ENCODE measurements at places on chromosomes 6 and 20.
A peak's percentile ranks its signal among the peaks of the same experiment; 100 is the strongest.

GRCh38 chr6:41894366-41895299, 542 bp downstream of the USP49 start:
- no peak for DNase-seq

DNA sequence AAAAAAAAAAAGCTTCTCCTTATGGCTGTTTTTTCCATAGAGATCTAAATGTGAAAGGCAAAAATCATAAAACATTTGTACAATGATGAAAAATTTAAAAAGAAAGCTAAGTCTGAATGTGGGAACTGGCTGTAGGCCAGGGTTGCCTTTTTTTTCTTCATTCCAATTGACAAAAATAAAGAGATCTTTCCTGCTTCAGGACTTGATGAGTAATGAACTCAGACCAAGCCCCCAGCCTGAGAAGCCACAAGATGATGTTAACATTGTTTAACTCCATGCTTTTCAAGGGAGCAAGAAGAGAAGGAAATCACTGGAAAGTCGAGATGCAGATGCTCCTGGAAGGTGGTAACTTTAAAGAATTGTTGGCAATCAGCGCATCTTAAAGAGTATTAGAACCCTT, 41.4 kb downstream of the TRMT6 start:
- no peak for DNase-seq

GRCh38 chr6:126118058-126118755, 131.9 kb downstream of the TRMT11 start:
- no peak for DNase-seq

- peak; percentile 64 for DNase-seq
These were observed 28.7 kb downstream of the CFAP206 start for GRCh38 chr6:87436435-87436834.

DNA sequence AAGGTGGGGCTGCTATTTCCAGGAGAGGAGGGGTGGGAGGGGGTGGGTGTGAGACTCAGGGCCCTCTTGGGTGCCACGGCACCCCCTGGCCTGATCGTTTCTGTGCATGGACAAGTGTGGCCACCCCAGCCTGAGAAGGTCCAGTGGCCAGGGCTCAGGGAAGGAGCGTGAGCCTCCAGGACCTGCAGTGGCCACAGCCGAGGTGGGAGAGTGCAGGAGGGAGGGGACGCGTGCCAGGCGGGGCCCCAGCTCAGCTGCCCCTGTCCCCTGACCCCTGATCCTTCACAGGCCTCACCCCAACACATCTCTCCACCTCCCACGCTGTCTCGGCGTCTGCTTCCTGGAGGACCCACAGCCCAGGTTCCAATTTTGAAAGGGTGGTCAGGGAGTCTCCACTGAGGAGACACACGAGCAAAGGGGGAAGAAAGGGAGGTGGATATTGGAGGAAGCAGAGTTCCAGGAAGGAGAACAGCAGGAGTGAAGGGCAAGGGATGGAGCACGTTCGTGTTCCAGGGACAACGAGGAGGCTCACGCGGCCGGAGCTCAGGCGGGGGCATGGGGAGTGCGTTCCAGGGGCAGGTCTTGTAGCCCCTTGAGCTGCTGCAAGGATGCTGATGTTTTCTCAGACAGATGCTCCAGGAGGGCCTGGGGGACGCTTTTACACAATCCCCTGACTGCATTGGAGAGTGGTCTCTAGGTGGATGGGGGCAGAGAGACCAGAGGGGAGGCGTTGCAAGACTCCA, 4.2 kb upstream of the HRH3 start:
- DNase-seq: no peak

- DNase-seq: no peak
These were observed 15.1 kb downstream of the BMP7 start for GRCh38 chr20:57251344-57251743.

DNA sequence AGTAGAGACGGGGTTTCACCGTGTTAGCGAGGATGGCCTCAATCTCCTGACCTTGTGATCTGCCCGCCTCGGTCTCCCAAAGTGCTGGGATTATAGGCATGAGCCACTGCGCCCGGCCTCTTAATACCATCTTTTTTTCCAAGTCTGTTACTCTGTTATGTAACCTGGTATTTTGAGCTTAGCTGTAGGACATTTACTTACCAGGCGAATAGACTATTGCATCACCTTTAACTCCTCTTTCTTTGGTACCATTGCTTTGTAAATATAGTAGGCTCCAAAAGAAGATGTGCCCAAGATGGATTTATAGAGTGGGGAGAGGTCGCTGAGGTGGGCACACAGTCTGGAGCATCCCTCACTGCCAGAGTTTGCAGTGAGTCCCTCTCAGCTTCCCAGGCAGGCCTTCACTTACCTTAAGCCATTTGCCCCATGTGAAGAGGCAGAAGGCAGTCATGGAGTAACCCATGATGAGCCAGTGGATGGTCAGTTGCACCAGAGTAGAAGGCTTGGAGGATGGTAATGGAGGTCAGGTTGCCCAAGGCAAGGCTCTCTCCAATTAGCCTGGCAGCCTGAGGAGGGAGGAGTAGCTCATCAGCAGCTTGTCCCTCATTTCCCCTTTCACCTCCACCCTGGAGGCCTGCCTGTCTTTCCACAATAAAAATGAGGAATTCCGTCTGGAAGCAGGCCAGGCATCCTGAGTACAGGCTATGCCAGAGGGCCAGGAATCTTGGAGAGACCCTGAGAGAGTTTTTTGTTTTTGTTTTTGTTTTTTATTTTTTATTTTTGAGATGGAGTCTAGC, 9.7 kb downstream of the TIAM2 start:
- DNase-seq: no peak

GRCh38 chr6:151482290-151482689, 11.5 kb upstream of the CCDC170 start:
- DNase-seq: peak; percentile 12

- DNase-seq: no peak
These were observed 125.1 kb downstream of the MRPL14 start for GRCh38 chr6:44002067-44002592.

GRCh38 chr6:56022678-56023077, 147.3 kb upstream of the BMP5 start:
- DNase-seq: no peak

DNA sequence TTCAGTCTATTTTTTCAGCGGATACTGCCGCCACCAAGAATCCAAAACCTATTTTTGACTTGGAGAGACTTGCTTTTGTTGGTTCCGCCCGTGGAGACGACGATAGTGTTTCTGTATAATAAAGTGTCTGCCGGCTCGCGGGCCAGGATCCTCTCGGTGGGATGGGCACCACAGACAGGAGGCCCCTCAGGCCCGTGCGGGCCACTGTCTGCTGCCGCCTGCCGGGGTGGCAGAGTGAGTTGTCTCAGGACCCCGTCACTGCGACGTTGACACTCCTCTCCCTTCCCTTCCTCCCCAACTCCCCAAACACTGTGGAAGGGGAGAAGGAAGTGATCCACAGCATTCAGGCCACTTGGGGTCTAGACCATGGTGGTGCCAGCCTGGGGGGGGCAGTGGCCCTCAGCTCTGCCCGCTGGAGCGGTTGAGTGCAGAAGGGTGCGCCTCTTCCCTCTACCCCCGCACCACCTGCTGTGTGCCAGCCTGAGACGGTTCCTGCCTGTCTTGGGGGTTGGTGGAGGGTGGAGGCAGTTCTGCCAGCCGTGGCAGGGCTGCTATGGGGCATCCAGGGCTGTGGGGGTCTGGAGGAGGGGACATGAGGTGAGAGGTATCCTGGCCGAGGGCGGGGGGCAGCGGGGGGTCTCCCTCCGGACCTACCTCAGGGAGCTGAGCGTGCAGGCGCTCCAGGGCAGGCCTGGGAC, 17.5 kb downstream of the RBM38 start:
- no peak for DNase-seq

DNA sequence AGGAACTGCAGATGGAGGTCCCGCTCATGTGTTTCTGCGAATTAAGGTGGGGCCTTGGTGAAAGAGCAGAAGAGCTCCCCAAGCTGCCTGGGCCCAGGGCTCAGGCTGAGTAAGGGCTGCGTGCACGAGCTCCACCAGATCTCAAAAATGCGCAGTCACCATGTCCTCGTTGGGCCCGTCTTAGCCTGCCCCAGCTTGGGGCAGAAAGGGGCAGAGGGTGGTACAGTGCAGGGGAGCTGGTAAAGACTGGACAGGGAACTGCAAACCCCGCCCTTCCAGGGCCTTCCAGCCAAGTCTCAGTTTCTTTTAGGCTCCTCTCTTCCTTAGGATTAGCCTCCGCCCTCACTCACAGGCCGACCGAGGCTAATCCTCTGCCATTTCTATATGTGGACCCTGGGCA, 101.6 kb downstream of the FOXF2 start:
- no peak for DNase-seq

GRCh38 chr20:21184819-21185218, 58.9 kb downstream of the KIZ start:
- no peak for DNase-seq

DNA sequence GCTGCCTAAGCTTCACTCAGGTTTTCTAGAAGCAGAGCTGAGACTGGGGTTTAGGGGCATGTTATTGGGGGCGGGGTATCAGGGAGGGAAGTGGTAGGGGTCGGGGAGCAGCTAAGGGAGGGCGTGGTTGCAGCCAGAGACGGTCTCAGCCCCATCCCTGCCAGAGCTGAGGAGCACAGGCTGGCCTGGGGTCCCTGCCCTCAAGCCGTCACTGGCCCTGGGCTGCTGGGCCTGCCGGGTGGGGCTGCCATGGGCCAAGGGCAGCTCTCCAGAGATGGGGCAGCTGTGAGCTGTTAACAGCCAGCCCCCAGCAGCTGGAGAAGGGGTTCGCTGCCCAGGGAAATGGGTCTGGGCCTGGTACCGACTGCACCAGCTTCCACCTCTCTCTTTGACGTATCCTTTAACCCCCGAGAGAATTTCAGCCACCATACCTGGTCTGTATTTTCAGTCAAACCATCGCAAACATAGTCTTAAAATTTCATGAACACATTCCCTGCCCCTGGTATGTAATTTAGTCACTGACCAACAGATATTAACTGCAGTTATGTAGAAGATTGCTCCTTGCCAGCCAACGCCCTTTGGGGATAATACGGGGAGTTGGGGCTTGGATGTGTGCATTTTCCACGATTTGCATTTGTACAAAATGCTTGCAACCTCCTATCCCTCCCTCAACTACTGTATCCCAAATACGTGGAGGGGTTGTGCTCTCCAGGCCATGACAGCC, 253.4 kb downstream of the TAF4 start:
- no peak for DNase-seq
